Heart left ventricle (tissue), 16 donors: ENCODE measurements at places on chromosomes 6 and 20. TPM values are rescaled to one million over a fixed set of nuclear protein-coding genes. Genes with fewer than 3 reads are reported as not detected.
A peak's percentile ranks its signal among the peaks of the same experiment; 100 is the strongest.

Gene ANKEF1
- 0.82 TPM for polyA plus RNA-seq

Gene NKX2-4
- polyA plus RNA-seq, result not detected

Gene FOXC1
- polyA plus RNA-seq, result 2.9 TPM

Gene ZNF292
- 4.0 TPM for polyA plus RNA-seq

Gene ZSCAN12
- polyA plus RNA-seq, result 2.2 TPM

DNA sequence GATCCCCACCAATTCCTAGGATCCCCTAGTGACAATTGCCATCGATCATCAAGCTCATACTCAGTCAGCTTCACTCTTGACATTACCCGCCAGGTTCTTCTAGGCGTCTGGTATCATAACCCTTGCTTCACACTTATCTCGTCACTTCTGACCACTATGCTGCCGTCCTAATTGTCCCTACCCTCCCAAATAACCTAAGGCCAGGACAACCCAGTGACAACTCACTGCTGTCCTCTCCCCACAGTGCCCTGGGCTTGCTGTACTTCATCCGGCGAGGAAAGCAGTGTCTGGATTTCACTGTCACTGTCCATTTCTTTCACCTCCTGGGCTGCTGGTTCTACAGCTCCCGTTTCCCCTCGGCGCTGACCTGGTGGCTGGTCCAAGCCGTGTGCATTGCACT lies 3.7 kb downstream of the SYS1 start:
- DNase-seq, result no peak

DNA sequence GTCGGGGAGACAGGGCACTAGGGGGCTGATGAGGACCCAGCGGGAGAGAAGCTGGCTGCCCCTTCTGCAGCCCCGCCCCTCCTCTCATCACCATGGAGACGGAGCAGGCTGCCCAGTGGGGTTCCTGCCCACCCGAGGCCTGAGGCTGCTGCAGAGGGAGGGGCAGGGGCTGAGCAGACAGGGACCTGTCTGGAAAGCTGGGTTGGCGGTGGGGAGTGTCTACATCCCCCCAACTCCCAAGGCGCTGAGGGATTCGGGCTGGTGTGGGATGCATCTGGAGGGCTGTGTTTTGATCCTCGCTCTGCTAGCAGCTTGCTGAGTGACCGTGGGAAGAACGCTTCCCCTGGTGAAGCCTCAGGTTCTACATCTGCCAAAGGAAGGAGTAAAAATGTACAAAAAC lies 1.2 kb upstream of the BPI start:
- DNase-seq, result no peak

Gene WFDC10B
- polyA plus RNA-seq, result not detected

Gene NRN1
- polyA plus RNA-seq, result 10.5 TPM

- no peak for DNase-seq
Observed at GRCh38 chr6:56250266-56250665, 2.9 kb upstream of the COL21A1 start.

Gene THBS2
- polyA plus RNA-seq, result 1.9 TPM

- DNase-seq, result peak; percentile 42
Observed at GRCh38 chr20:36093025-36093803, 61.3 kb upstream of the EPB41L1 start.

Gene BEND6
- 0.19 TPM for polyA plus RNA-seq

Gene SEC23B
- 17.0 TPM for polyA plus RNA-seq

- peak; percentile 41 for DNase-seq
Observed at GRCh38 chr6:139764498-139764986, 390.1 kb upstream of the CITED2 start.

DNA sequence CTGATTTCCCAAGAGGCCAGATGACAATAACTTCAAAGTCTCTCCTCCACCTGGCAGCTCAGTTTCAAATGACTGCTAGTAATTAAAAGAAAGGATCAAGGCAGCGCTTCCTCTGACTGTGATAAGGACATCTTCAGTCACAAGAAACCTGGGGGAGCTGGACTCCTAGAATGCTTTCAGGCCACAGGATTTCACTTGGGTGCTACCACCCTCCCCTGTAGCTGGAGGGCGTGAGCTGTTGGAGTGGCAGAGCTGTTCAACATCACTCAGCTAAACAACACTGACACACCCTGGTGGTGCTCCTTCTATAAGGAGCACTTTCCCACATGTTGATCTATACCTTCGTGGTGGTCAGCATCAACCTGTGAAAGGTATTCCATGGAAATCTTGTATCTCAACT lies 2.2 kb upstream of the CNR1 start:
- no peak for DNase-seq

DNA sequence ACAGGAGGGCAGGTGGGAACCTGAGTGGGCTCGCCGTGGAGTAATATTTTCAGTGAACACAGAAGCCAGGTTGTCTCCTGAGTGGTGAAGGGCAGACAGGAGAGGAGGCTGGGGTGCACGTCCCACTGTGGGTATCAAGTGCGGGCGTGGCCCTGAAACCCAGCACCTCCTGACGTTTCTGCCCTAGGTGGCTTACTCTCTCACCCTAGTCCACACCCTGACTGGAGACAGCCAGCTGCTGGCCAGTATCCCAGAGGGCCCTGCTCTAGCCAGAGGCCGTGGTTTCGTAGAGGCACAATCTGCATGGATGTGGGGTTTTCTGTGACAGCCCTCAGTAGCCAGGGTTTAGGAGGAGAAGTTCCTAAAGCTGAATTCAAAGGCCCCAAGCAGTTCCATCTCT lies 86.7 kb downstream of the TRERF1 start:
- DNase-seq, result no peak

- no peak for DNase-seq
Observed at GRCh38 chr6:137722749-137723272, 144.2 kb upstream of the TNFAIP3 start.

DNA sequence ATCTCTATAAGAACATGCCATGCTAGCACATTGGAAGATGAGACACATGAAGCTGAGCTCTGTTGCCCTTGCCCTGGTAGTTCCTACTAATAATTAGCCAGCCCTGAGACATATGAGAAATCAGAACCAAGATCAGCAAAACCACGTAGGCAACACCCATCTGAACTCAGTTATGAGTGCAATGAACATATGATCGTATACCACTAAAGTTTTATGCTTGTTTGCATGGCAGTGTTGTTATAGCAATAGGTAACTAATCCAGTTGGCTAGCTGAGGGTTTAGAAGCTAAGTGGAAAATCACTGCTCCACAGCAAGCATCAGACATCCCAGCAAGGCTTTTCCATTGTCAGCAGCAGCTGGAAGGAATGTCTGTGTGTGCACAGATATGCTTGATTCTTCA lies 180.7 kb downstream of the BTBD3 start:
- no peak for DNase-seq

Gene SCRT2
- not detected for polyA plus RNA-seq

GRCh38 chr6:54188846-54189245 lies 77.6 kb downstream of the MLIP start:
- DNase-seq, result no peak

Gene RUNX2
- polyA plus RNA-seq, result 0.54 TPM

- DNase-seq, result peak; percentile 45
Observed at GRCh38 chr20:57420571-57421252, 29.5 kb downstream of the RBM38 start.

Gene CTCFL
- not detected for polyA plus RNA-seq

DNA sequence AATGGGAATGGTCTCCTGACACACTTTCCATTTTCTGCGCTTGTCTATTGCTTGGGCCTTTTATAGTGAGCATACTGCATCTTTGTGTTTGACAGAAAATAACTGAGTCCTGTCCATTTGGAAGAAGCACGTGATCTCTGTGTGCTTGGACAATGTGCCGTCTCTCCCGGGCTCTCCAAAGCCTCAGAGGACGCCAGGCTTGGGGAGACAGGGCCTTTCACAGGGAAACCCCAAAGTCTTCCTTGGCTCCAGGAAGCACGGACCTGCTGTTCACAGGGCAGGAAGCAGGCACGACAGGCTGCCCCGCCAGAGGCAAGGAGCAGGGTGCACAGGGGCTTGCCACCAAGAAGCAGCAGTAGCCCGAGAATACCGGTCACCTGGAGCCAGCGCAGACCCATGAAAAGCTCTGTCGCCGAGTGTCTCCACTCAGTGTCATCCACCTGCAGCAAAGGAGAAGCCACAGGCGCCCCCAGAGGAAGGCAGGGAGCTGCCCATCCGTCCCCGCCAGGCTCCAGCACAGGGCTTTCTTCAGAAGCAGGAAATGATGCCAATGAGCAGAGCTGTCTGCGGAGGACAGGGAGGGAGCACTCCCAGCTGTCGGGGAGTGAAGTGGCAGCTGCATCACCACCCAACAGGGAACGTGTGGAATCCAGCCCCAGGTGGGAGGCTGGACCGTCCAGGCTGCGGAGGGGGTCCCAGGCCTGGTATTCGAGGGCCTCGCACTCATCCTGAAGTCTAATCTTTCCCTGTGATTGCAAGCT lies 135.1 kb downstream of the AGPAT4 start:
- DNase-seq, result no peak

DNA sequence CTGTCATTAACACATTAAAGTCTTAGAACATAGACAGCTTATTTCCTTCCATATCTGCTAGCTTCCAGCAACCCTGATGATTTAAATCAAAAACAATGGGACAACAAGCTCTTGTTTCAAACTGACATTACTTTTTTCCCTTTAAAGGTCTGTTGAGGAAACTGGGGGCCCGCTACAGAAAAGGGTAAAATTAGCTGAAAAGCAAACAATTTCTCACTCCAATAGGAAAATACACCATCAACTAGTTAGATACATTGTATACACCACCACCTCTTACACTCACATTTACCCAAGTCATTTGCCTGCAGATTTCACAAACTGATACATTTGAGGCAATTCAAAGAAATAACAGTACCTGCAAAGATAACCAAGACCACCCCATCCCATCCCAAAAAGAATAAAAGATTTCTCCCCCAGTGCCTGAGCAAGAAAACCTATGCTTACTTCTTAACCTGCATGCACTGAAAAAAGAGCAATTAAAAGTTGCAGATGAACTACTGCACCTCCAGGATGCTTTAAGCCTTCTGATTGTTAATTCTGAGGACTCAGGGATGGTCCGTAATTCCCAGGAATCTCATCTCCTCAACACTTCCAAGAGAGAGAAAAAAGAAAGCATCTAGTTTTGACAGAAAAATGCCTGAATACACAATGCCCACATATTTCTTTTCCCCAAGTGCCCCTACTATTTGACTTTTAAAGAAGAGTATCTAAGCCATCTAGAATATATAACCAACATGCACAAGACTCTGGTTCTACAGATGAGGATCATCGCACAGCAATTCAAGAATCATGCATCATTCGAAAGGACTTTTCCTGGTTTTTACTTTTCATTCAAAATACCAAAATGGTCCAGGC lies 5.6 kb downstream of the ZMYND8 start:
- DNase-seq, result no peak

DNA sequence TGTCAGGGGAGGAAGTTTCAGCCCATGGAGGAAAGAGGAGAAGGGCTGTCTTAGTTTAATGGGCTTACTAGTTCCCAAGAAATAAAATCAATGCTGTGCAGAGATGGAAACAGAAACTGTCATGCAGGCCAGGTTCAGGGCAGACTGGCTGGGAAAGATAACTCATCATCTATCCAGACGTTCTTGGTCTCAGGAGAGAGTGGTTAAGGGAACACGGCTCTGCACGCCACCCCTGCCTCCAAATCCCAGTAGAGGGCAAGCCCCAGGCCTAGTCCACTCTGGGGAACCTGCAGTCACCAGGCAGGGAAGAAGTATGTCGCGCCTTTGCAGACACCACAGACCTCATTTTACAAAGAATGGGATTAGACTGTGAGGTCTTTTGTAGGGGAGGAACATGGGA lies 12.5 kb downstream of the ALDH8A1 start:
- DNase-seq, result no peak

DNA sequence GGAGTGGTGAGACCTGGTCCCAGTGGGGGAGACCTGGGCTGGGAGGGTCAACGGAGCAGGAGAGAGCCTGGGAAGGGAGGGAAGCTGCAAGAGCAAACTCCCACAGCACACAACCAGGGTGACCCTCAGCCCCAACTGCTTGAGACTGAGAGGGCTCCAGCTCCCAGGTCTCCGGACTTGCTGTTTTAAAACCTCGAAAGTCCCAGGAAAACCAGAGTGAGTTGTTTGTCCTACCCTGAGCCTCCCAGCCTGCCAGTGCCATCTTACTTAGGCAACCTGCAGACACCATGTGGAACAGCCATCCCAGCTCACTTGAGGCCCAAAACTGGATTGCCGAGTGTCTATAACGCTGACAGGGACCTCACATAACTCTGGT lies 4.8 kb upstream of the NTSR1 start:
- DNase-seq, result no peak

GRCh38 chr6:77034161-77034560 lies 429.1 kb downstream of the HTR1B start:
- no peak for DNase-seq

Gene SAMD5
- 0.15 TPM for polyA plus RNA-seq

Gene RAMACL
- 0.35 TPM for polyA plus RNA-seq

GRCh38 chr20:11436113-11436905 lies 481.4 kb upstream of the BTBD3 start:
- no peak for DNase-seq

Gene HEY2
- polyA plus RNA-seq, result 19.9 TPM

Gene CRISP2
- not detected for polyA plus RNA-seq
